Activated T-helper 1 cell treated with Interleukin-2 at 50 U/mL for 16 hours (primary cell): ENCODE measurements at places on chromosomes 4 and X.

DNA sequence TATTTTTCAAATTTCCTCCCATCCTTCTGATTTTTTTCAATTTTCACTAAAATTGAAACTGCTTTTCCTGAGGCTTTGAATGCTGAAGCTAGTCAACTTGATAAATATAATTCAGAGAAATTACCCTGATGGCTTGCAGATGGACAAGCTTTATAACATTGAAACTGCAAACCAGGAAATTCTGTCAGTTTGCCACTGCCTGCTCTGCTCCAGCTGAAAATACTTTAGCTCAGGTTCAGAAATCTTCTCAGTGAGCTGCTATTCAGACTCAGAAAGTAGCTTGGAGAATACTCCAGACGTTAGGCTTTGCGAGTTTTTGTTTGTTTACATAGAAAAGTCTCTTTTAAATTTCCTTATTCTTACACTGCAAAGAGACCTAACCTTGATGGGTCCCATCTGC is 1574.7 kb downstream of the STIM2 start:
- no peak for DNase-seq

DNA sequence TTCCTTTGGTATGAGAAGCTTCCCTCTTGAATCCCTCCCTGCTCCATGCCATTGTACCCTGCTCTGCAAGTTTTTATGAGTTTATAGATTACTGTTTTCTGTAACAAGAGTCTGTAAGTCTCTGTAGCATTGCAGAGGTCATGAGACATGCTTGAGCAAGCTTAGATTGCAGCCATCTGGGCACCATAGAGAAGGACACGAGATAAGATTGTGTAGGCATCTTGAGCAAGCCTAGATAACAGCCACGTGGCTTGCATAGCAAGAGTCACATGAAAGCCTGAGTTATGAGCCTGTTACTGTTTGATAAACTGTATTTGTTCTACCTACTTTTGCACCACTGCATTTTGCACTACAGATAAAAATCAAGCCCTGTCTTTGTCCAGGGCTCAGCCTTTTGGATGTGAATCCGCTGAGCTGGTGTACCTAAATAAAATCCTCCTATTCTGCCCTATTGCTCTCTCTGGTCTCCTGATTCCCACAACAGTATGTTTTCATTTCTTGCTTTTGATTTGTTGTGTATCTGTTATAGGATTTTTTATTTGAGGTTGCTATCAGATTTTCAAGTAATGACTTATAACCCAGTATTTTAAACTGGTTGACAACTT is 127.4 kb upstream of the ANKRD50 start:
- DNase-seq, result no peak

DNA sequence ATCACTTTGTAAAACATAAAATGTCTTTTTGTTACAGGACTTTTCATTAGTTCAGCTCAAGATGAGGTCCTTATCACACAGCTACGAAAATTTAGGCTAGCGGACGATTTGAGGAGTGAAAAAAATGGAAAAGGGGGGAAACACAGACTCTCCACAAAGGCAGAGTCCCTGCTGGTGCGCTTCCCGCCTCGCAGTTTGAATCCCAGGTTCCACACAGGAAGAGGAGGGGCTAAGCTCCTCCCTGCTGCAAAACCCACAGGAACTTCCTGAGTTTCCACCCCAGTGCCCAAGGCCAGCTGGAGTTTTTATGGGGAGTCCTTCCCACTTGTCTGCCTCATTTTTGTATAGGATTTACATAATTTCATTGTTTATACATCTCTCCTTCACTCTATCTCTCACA is 11.2 kb downstream of the ADAM29 start:
- no peak for DNase-seq

DNA sequence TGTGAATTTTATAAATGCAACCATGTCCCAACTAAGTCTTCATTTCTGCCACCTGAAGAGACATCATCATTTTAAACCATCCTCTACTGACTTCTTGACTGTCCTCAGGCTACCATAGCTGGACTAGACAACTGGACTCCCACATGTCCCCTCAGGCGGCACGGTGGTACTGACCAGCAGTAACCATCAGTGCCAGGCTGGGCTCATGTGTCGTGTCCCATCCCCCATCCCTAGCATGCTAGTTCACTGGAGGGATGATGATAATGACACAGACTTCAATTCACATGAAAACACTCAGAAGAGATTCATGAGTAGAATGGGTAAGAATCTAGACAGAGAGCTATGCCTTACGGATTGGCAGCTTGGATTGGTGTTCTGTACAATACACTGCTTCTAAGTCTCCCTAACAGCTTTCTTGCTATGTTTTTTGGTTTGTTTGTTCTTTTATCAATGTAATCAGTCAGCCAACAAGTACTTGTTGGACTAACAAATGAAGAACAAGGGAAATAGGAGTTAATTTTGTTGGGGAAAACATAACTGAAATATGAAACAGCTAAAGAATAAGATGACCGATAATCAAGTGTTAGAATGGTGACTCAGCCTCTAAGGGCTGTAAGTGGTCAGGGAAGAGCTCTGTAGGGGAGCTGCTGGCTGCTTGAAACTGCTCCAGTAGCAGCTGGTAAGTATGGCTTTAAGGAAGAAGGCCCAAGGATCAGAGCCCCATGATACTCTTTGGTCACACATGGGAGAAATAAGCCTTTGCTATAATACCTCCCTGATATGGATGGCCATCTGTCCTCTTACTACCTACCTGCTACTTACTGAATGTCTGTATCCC is 10.3 kb downstream of the ZDHHC9 start:
- DNase-seq, result no peak

DNA sequence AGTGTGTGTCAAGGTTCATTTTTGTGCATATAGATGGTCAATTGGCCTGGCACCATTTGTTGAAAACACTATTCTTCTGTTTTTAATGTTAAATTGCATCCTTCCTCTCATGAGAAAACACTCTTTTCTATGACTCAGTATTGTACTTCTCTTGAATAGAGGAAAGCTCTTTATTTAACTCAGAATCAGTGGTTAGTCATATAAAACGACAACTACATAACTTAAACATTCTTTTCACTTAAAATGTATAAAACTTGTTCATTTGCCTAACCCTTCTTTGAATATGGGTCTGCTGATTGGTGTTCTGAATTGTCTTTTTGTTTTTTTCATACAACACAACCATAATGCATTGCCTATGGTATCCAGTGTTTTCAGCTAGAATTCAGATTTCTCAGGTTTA is 17.2 kb upstream of the MRPL1 start:
- no peak for DNase-seq

DNA sequence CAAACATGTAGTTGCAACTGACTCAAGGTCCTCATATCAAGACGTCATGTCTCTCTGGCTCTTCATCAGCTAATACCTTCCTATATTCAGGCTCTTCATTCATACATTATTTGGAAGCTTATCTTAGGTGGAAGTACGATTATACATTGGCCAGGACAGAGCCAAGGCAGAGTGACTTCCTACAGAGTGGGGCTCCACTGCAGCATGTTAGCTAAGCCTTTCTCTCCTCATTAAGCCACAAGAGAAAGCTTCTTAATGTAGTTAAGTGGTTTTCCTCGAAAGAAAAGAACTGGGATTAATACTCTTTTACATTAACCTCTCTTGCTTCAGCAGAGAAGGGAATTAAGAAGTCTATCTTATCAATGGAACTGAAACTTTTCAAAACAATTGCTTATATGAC is 15.0 kb downstream of the C4orf33 start:
- no peak for DNase-seq

- DNase-seq, result no peak
Measured at GRCh38 chrX:135923353-135923752, 29.8 kb downstream of the SAGE1 start.

GRCh38 chr4:147899512-147899911 is 167.6 kb downstream of the ARHGAP10 start:
- DNase-seq, result no peak

- no peak for DNase-seq
Measured at GRCh38 chr4:154490583-154491340, 837 bp downstream of the DCHS2 start.

DNA sequence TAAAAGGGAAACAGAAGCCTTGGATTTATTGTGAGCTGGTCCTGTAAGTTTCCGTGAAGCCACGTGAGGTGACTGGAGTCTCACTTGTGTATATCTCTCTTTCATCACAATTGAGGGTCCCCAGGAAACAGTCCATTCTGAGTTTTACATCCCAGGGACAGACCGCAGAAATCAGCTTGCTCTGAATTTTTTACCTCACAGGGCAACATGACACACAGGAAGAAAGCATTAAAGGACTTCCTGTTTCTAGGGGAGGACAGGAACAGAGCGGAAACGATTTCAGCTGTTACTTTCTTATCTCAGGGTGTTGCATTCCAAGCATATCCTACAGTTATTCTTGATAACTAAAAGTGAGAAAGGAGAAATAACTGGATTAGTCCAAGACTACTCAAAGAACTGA is 553.5 kb downstream of the TRAM1L1 start:
- no peak for DNase-seq
